Lower lobe of right lung (tissue), 2 donors: ENCODE measurements at places on chromosomes 5 and 9.
A peak's percentile ranks its signal among the peaks of the same experiment; 100 is the strongest.

GRCh38 chr5:43309637-43310036 lies 3.6 kb downstream of the HMGCS1 start:
- no peak for DNase-seq

DNA sequence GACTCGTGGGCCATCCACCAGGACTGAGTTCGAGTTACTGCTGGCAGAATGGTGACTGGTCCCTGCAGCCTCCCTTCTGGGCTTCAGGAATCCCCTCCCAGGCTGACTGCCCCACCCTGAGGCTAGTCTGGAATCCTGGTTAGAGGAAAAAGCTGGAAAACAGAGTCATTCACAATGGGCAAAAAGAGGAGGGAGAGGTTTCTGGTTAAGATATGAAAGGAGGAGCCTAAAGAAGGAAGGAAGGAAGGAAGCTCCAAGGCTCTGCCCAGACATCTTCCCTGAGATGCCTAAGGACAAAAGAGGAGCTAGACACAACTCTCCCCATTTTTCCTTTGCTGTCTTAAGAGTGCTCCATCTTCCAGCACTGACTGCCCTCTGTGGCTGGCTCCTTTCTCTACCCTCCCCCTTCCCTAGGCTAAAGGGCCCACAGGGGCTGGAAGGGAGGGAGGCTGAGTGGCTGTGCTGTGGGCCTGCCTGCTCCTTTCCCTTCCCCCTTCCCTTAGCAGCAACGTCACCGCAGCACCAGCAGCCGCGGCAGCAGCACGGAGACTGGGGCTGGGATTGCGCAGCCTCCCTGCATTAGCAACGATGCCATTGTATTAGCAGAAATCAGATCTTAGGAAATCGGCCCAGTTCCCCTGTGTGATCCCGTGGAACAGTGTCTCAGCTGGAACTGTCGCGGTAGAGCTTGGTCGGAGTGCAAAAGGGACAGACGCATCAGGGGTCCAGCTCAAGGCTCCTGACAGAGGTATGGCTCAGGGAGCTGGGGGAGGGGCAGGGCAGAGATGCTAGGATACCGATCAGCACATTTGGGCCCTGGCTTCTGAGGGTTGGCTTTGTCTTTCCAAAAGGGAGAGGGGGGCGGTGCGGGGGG lies 48.7 kb downstream of the RUSC2 start:
- DNase-seq, result peak; percentile 81

- DNase-seq, result no peak
Observed at GRCh38 chr5:36135988-36136387, 15.7 kb downstream of the LMBRD2 start.

DNA sequence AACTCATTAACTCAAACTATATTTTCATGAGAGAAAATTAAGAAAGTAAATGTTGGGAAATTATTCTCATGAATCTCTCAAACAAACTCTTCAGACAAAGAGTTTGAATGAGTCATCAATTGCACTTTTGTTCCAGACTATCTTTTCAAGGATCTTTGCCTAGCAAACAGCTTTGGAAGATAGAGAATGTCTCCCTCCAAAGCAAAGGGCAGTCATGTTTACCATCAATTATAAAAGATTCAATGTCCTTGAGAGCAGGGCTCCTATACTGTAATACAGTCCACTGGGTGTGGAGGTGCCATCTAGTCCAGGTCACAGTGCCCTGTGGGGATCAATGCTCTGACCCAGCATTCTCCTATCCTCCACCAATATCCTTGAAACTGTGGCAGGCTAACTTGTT lies 1429.3 kb downstream of the EFNA5 start:
- DNase-seq, result no peak

DNA sequence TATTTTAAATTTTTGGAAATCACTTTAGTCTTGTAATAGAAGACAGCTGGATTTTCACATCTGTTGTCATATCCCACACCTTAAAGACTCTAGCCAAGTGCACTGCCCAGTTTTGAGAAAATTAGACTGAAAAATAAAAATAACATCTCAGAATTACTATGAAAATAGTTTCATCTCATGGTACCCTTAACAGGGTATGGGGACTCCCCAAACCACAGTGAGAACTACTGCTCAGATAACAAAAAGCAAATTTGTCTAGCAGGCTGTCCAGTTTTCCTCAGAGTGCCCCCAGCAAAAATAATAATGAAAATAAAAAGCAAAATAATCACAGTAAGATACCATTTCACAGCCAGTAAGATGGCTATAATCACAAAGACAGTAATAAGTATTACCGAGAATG lies 6.5 kb downstream of the UBQLN1 start:
- DNase-seq, result no peak

GRCh38 chr5:56986626-56986947 lies 34.7 kb upstream of the MIER3 start:
- no peak for DNase-seq

DNA sequence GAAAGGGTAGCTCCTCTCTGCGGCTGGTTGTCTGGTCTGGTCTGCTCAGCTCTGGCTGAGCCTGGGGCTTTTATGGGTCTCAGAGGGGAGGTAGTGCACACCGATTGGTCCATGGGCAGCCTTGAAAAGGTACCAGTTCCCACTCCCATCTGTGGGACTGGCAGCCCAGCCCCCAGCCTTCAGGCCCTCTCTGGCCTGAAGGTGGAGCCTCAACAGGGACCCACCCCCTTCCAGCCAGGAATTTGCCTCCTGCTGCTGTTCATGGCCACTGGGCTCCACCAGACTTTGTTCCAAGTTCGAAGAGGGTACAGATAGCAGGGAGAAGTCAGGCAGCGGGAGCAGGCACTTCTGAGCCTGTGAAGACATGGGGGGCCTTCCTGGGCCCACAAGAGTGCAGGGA lies 165.3 kb upstream of the SLC27A6 start:
- no peak for DNase-seq

- DNase-seq, result no peak
Observed at GRCh38 chr9:130023144-130023787, 19.7 kb downstream of the FNBP1 start.

DNA sequence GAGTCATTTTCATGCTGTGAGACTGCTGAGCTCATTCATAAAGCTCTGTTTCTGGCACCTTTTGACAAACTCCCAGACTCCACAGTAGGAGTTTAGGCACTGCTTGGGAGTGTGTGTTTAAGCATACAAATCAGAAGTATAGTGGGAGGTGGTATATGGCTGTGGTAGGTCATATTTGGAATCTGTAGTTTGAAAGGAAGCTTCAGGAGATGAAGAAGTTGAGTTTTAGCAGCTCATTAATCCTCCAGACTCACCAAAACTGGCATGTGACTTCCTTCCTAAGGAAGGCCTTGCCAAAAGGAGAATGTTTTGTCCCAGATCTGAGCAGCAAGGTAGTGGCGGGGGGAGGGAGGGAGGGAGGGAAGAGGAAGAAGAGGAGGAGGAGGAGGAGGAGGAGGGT lies 52.8 kb downstream of the SAXO1 start:
- no peak for DNase-seq

DNA sequence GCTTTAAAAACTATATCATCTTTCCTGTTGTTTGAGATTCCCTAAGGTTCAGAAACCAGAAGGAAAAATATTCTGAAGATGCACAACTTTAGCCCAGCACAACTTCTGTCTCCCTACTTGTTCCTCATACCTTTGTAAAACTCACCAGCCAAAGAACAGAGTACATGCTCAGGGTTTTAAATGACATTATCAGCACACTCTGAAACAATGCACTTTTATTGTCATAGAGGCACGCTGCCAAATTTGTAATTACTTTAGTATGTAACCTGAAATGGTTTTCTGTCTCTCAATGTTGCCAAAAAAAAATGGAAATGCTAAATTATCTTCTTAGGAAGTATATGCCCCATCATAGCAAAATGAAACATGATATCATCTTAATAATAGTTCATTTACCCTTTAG lies 383.6 kb upstream of the CDH6 start:
- DNase-seq, result no peak
